ENCODE measurements at places on chromosomes 5 and 9.

DNA sequence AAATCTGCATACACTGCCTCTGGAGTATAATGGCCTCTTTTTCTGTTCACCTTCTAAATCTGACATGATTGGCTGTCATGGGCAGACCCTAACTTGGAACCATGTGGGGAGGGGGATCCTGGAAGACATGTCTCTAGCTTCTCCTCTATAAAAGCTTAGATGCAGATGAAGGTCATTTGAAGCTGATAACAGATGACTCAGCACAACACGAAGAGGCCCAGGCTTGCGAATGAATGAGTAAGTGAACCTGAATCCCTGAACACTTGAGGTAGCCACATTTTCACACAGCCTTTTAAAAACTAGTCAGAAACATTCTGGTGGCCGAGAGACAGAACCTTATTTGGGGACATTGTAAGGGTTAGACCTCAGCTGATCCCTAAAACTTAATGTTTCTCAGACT is 282.6 kb downstream of the ELAVL2 start:
- DNase-seq = peak; percentile 52

DNA sequence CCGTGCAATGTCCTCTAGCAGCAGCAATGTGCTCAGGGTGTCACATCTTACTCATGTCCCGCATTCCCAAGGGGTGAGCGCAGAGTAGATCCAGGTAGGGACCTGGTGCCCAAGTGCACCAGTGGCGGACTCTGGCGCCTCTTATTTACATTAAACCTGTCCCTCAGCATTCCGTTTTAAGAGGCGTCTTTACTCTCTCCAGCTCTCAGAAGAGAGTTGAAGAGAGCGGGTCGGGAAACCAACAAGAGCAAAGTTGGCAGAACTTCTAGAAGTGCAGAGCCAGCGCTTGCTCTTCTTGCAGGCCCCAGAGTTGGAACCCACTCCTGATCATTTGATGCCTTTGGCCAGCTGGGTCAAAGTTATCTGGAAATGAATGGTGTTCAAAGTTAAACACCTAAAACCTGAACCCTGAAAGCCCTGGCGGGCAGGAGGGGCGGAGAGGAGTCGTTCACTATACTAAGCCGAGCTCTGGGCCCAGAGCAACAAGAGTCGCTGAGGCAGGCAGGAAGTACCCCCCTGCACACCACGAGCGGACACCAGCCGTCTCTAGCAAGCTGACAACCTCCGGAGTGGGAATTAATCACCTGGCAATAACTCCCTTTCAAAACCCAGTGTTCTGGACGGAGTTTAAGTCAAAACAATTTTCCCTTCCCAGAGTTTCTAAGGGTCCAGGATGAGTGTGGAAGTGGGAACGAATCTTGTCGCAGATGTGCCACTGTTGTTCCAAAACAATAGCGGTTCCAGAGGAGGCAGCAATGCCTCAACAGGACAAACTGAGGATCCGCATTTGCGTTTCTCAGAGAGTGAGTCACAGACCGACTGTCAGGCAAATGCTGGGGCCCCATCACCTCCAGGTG is 122.8 kb downstream of the TMEM161B start:
- no peak for DNase-seq

DNA sequence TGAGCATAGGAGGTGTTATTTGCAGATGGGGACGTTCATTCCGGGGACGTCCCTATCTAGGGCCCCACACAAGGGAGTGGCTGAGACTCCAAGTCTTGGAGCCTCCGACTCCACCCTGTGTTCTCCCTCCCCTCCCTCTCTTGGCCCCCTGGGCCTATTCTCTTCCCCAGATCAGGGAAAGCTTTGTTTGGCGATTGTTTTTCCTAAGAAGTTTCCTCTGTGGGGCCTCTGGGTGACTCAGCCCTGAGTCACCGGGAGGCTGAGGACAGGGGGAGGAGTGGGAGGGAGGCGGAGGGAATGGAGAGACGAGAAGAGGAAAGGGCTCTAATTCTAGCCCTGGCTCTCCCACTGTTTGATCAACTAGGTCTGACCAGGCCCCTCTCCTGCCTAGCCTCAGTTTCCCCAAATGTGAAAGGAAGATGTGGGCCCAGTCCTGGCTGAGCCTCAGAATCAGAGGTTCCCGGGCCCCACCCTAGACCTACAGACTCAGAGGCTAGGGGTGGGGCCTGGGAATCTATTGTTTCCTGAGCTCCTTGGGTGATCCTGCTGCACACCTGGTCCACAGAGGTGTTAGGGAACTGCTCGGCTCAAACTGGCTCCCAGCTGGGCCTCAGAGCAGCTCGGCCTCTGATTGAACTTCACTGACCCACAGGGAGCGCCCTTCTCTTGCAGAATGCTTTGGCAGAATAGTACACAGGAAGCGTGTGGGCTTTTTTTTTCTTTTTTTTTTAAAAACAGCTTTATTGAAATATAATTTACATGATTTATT is 19.2 kb downstream of the GSN start:
- peak; percentile 99 for DNase-seq

GRCh38 chr9:20200991-20201431 is 412.2 kb upstream of the SLC24A2 start:
- DNase-seq = no peak

- DNase-seq = no peak
Observed at GRCh38 chr5:148060309-148060708, 3.5 kb upstream of the SPINK5 start.

- no peak for DNase-seq
Observed at GRCh38 chr9:70259512-70259802, 679 bp downstream of the SMC5 start.

DNA sequence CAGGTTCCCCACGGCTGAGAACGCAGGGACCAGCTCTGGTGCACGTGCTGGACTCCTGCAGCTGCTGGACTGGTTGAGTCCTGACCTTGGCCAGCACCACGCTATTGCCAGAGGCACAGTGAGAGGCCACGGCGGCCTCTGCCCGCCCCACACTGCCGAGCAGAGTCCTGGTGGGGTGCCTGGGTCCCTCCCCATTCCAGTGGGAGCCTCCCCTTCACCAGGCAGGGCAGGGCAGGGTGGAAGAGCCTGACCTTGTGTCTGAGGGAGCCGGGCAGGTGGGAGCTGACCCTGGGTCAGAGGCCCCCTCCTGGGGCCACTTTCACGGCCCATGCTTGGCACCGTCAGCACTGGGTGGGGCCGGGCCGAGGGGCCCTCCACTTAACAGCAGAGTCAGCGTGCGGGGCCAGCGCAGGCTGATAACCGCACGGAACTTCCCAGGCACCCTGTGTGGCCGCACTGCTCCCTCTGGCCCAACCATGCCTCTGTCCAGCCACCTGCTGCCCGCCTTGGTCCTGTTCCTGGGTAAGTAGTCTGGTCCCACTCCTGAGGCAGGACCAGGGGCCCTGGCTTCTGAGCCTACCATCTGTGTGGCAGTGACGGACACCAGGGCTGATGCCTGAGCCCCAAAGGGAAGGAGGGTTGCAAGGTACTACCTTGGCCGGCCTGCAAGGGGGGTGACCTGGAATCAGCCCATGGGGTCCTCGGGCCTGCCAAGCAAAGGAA is at the start of gene MAMDC4:
TSS of gene MAMDC4 (plus strand) at position 406 of the 723 bp plus-strand sequence. CDS start at position 477, 71 bp downstream.
- DNase-seq = no peak

- DNase-seq = no peak
Observed at GRCh38 chr5:125275725-125276090, 529.3 kb upstream of the ZNF608 start.

- DNase-seq = no peak
Observed at GRCh38 chr5:79992891-79993657, 2.0 kb upstream of the MTX3 start.

DNA sequence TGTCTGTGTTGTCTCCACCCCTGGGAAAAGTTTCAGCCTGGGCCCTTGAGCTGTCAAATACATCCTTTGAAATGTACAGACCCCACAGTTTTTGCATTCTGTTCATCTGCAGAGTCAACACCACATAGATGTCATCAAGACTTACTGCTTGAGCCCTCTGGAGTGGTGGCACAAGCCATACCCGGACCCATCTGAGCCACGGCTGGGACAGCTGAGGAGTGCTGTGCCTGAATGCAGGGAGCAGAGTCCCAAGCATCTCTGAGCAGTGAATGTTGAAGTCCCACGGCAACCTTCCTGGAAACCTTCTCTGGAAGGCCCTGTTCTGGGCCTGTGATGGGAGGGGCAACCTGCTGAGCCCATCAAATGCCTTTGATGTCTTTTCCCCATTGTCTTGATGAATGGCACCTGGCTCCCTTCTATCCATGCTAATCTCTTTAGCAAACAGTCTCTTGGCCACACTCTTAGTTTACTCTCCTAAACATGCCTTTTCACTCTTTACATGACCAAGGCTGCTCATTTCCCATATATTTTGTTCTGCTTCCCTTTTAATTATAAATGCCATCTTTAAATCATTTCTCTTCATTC is 92.5 kb downstream of the ATPSCKMT start:
- no peak for DNase-seq

DNA sequence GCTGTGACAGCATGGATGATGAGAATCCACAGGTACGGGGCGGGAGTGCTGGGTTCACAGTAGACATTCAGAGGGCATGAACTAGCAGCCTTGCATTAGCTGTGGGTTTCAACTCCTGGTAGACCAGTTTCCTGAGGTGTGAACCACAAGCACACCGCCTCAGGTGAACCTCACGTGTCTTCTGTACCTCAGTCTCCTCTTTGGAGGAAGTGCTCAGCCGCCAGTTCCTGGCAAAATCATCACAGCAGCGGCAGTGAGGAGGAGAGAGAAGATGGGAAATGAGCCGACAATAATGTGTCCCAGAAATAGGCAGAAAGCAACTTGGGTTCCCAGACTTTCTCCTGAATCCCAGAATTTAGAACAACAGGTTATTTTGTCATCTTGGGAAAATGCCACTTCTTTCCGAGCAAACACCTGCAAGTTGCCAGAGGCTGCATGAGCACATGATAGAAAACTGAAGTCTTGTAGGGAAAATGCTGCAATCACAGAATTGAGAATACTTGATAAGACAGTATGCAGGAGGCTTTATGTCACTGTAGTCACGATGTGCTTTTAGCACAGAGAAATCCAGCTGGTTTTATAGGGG is 258.5 kb downstream of the AOPEP start:
- DNase-seq = no peak

DNA sequence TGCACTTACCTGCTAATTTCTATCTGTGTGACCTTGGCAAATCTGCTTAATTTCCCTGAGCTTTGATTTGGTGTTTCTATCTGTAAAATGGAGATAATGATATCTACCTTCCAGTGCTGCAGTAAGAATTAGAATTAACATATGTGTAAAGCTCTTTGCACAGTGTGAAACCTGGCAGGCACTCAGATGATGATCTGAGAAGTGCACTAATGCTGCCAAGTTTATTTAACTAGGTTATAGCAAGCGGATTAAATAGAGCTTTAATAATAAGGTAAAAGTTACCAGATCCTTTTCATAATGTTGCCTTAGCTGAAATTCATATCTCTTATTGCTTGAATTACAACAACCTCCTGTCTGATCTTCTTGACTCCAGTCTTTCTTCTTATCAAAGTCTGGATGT is 315.3 kb upstream of the CD180 start:
- no peak for DNase-seq

- DNase-seq = peak; percentile 57
Observed at GRCh38 chr5:77312413-77312812, 101.9 kb downstream of the PDE8B start.

GRCh38 chr5:34914671-34915138 is 599 bp downstream of the RAD1 start:
- no peak for DNase-seq

GRCh38 chr5:149024943-149025342 is 37.9 kb downstream of the SH3TC2 start:
- no peak for DNase-seq

DNA sequence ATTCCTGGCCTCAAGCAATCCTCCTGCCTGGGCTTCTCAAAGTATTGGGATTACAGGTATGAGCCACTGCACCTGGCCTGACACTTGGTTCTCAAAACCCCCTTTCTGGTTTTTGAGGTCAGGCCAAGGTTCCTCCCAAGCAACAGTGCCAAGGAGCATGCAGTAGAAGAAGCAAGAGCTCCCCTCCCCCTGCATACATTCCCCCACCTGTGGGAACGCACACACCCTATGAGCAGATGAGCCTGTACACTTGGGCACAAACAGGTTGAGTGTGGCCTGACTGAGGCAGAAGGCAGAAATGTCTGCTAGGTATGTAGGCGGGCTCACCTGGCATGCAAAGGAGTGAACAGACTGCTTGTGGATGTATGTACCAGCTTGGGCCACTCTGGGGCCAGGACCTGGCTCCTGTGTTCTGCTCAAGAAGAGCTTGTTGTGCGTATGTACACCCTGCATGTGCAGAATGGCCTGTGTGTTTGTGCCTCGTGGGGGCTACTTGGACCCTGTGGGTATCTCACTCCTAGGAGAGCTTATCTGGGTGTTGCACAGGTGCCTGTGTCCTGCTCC is 1.7 kb downstream of the GPRIN1 start:
- no peak for DNase-seq

- no peak for DNase-seq
Observed at GRCh38 chr5:142080248-142080647, 28.3 kb upstream of the NDFIP1 start.

DNA sequence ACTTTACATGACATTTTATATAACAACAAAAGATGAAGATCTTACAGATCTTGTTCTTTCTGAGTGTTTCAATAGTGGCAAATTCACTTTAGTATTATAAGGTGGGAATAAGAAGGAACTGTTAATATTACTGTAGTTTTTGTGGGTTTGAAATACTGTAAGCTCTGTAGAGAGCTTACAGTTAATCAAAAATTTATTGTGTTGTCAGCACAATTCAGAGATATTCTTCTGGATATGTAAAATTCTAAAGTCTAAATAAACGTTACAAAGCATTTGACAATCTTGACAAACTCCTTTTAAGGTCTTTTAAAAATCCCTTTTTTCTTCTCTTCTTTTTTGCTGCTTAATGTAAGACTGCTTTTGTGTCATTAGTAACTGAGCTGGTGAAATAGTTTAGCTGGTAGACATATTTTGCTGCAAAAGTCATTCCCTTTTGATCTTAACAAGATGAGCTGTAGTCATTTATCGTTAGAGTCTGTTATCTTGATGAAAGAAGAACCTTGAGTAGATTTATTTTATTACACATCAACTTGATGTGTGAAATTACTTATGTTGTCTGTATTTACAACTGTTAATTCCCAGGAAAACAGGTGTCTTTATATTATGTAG is 186.0 kb downstream of the WDR70 start:
- DNase-seq = no peak
